ENCODE measurements at places on chromosomes 13 and 19.

DNA sequence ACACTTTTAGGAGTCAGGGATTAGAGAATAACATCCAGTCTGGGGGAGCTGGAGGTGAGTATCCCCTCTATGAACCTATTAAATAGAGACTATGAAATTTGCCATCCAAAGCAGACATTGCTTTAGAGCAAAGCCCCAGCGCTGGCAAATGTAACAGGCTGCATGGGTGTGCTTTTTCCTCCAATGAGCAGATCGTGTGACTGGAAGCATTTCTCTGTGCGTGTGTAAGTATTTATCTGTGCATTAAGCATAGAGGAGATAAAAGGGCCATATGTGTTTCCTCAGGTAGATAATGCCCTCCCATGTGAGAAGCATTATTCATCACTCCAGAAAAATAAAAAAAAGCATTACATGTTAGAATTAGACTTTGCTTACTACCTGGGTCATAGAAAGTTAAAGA, 924 bp downstream of the TNFSF13B start:
- peak; percentile 35 for DNase-seq

DNA sequence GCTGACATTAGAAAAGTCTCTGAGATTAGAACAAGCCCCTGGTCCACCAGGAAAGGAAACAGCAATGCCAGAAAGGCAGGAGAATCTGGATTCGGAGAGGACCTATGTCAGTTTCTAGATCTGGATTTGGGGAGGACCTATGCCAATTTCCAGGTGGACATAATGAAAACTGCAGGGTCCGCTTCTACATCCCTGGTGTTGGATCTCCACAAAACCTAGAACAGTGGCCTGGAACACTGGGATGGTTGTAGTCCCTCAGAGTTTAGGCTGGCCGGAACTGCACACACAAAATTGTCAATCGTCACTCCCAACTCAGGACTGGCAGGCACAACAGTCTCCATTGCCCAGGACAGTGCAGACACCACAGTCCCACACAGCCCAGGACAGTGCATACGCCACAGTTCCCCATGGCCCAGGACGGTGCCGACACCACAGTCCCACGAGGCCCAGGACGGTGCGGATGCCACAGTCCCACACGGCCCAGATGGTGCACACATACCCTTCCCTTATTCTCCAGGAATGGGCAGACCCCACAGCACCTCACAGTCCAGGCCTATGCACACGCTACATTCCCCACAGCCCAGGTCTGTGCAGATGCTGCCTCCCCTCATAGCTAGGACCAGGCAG, 341.7 kb downstream of the UQCRFS1 start:
- DNase-seq = no peak

DNA sequence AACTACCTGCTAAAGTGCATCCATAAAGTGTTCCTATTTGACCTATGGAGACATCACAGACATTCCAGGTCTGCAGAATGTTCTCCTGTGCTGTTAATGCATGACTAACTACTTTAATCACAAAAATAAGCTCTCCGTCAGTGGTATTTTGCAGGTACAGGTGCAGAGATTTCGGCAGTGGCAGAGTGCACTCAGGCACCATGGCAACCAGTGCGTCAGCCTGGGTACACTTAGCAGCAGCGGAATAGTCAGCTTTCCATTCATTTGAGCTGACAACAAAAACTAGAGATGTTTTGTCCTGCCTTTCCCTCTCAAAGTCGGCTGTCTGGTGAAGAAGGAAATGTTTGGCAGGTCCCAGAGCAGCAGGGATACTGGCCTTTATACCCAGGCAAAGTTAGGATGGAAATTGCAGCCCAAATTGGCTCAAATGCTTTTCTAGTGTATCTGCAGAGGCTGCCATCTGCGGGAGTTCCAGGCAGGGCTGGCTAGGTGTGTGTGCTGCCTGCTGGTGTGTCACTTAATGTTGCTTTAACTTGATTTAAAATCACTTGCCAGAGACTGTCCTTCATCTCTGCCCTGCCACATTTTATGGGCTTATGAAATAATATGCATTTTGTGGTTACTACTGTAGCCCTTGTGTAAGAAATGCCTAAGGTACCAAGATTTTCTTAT, 195.8 kb downstream of the RAP2A start:
- DNase-seq = no peak

- DNase-seq = no peak
Measured at GRCh38 chr13:42796747-42797356, 15.5 kb downstream of the FAM216B start.

DNA sequence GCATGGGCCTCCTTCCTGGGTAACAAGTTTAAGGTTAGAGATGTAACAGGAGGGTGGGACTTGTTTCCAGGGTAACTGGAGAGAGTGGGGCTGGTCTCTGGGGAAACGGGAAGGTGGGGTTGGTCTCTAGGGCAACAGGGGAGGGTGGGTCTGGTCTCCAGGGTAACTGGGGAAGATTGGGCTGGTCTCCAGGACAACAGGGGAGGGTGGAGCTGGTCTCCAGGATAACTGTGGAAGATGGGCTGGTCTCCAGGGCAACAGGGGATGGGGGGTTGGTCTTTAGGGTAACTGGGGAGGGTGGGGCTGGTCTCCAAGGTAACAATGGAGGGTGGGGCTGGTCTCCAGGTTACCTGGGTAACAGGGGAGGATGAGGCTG, 36.5 kb downstream of the SPTBN4 start:
- no peak for DNase-seq

DNA sequence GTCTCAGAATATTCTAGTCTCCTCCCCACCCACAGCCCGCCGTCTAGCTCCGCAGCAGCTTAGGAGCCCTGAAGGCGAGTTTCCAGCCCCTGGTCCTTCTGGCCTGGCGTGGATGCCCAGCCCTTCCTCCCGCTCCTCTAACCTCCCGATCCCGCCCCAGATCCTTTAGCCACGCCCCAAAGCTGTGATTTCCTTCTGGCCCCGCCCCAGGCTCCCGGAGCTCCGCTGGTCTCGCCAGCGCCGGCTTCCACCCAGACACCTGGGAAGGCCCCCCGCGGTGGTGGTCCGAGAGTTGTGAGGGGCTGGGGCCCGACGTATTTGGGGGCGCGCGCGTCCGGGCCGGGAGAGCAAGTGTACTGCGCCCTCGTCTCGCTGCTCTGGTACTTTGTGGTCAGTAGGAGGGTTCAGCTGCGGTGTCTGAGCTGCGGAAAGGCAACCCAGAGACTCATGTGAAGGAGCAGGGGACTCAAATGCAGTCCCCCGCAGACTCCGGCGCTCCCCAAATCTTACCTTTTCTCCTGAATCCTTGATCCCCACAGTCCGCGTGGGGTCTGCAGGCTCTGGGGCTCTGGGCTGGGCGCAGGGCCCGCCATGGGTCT, at the start of gene CGB7:
TSS of gene CGB7 (minus strand) at position 114 of the 599 bp plus-strand sequence. CDS start 2,374 bp downstream, outside the sequence.
- DNase-seq = peak; percentile 22

DNA sequence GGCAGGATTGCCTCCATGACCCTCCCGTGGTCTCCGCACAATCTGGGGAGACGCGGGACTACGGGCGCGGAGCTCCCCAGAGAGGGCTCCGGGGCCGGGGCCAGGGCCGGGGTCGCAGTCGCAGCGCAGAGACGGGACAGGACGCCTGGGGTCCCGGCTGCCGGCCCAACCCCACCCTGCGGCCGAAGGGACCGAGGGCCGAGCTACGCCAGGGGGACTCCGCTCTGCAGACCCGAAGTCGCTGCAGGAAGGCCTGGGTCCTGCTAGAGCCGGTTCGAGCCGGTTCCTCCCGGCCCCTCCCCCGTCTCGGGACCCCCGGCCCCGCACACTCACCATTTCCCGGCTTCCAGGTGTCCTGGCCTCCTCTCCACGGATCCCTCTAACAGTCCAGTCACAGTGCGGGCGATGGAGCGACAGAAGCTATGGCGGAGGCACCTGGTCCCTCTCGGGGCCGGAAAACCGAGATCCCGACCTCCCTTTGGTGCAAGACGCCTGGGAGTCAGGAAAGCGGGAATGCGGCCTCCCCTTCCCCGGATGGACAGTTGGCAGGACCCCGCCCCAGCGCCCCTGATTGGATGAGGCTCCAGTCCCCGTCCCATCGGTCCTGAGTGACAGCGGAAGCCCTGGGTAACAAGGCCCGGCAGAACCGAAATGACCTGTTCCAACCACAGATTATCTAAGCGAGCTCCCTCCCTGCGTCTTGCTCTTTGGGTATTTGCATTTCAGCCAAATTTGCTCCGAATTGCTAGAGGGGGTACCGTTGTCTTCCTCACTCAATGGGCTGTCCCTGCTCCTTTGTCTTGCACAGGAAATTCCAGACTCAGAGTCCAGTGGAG, at the start of gene ZNF625:
TSS of gene ZNF625 (minus strand) at position 512 of the 836 bp plus-strand sequence. CDS start at position 336, 176 bp downstream.
- no peak for DNase-seq

DNA sequence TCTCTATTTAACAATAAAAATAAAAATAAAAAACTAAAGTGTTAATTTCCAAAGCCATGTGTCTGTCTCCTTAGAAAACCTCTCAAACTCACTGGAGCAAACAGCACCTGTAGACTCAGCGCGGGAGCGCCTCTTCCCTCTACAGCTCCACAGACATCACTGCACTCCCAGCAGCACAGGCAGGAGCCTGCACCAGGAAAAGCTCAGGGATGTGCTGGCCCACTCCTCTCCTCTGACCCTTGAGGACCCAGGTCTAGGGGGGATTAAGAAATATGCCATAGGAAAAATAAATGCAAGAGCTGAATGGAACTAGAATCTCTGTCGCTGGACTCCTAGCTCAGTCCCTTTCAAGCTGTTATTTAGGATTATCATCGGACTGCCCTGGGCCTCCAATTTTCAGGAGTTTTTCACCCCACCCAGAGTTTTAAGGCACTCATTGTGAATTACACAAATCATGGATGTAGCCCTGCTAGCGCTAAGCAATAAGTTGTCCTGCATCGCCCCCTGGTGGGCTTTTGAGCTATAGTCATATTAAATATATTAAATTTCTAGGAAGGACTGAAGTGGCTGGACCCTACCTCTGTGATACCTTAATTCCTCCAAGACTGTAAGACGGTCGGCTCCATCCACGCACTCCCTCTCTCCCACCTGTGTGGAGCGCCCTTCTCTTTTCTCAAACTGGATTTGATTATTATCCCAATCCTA, 333.9 kb downstream of the UQCRFS1 start:
- DNase-seq = peak; percentile 27

- DNase-seq = no peak
Measured at GRCh38 chr19:35986664-35987570, 8.1 kb upstream of the SDHAF1 start.

GRCh38 chr13:40644838-40645604, 21.4 kb downstream of the FOXO1 start:
- DNase-seq = no peak

GRCh38 chr13:27970382-27971235, 1.5 kb upstream of the CDX2 start:
- DNase-seq = no peak

GRCh38 chr19:56294549-56294948, 20.1 kb downstream of the ZSCAN5A start:
- DNase-seq = no peak

DNA sequence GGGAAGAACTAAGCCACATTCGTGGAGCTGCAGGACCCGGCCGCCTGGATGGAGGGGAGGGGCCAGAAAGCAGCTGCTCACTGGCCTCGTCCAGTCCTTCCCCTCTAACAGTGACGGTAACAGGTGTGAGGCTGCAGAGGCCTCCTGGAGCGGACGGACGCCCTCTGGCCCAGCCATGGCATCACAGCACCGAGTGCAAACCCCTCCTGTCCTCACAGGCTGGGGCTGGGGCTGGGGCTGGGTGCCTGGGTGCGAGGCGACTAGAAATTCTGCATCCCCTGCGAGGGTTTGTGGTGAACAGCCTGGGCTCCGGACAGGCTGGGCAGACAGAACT, 3.6 kb downstream of the MICOS13 start:
- no peak for DNase-seq

DNA sequence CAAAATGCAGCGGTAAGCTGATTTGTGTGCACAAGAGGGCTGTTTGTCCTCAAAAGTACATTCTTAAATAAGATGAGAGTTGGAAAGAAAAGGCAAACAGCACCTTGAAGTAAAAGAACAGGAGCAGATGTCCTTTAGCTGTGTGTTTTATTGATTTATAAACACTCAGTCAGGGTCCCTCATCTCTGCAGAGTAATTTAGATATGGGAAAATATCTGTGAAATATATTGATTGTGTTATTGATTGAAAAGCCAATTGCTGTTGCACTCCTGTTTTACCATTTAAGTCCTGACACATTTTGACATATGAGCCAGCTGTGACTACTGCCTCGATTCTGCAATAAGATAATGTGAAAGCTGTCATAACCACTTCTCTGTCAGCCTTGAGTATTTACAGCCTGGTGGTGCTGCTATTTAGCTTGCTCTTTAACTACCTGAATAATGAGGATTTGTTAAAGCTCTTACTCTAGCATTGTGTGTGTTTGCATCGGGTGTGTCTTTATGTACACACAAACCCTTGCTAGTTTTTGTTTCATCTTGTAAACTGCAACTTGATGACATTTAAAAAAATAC, 550.1 kb downstream of the DACH1 start:
- no peak for DNase-seq

- no peak for DNase-seq
Measured at GRCh38 chr19:18477042-18477779, 39.3 kb upstream of the ISYNA1 start.

DNA sequence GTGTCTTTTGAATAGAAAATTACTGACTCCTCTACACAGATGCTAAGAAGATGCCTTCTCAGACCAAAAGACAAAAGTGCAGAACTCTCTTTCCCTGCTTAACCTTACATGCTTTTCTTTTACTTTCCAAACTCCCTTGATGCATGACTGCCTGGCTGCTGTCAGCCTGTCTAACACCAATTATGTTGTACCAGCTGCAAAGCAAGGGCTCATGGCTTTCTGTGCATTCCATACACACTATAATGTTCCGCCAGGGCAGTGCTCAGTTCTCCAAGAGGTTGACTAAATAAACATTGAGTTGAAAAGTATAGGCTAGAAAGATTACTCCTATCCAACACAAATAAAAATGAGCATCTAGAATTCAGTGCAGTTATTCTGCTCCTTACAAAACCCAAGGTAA, 330.4 kb upstream of the NBEA start:
- DNase-seq = no peak

DNA sequence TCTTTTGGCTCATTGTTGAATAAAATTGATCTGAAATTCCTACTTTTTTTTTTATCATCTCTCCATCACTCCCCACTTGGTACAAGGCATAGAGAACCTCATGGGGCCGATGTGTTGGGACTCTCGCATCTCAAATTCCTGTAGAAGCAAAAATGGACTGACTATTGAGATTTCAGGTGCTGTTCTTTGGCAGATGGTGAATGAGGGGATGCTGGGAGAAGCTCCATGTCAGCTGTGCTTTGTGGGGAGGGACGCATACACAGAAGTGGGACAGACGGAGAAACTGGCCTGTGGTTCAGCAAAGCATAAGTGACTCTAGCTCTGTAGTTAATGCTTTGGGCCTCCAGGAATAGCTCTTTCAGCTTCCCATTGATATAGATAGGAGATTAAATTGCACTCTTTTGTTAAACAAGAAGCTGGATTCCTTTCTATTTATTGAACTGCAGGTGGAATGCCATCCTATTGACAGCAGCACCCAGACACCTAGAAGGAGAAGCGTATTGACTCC, 194.5 kb upstream of the RNF113B start:
- DNase-seq = no peak

Data from CD4-positive, alpha-beta memory T cell (primary cell).